ENCODE measurements at places on chromosomes 16 and 17.

DNA sequence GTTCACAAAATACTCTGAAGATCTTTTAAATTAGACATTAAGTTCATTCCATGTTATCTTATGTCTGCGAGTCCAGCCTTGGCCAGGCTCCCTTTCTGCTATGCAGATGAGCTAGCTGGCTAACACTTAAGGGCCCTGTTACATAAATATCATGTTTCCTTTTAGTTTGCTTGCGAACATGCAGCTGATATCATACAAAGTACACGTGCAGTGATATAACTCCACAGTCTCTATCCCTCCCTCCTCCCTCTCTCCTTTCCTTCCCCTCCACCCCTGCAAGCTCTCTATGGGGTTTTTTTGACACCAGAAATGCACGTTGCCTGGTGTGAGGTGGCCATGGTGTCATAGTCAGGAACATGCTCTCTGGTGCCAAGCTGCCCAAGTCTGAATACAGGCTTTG lies 46.1 kb downstream of the ARHGAP17 start:
- DNase-seq: no peak

DNA sequence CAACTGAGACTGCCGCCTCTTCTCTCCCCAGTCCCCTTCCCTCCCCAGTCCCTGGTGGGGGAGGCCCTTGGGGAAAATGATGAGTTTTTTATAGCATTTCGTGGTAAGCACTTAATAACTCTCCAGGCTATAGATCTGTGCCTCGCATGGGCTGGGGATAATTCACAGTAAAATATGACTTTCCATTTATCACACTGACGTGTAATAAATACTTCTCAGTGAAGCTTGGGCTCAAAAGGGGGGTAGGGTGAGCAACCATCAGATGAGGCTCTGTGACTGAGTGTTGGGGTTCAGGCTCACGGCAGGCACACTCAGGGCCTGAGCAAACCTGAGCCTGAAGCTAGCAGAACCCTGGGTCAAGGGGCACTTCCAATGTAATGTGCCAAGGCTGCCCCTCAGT lies 101.6 kb downstream of the CCT6B start:
- no peak for DNase-seq

- no peak for DNase-seq
Observed at GRCh38 chr17:1354030-1354429, 46.0 kb downstream of the YWHAE start.

GRCh38 chr16:57727610-57728009 lies 8.0 kb upstream of the KATNB1 start:
- DNase-seq: no peak

DNA sequence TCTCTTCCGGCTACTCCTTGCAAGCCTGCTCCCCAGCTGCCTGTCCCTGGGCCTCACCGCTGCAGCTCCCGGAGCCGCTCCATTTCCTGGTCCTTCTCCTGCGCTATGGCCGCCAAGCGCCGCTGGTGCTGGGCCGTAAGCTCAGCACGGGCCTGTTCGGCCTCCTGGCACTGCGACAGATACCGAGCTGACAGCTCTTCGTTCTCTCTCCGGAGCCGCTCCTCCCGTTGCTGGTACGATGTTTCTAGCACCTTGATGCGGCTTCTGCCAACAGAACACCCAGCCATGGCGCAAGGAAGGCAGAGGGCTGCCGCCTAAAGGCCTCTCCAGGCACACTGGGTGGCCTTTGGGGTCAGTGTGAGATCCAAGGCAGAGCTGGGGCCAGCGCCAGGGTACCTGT lies 14.9 kb upstream of the MRPL38 start:
- DNase-seq: no peak

- no peak for DNase-seq
Observed at GRCh38 chr16:17312094-17312710, 158.6 kb downstream of the XYLT1 start.

- no peak for DNase-seq
Observed at GRCh38 chr17:77288115-77288619, 147.4 kb downstream of the SEC14L1 start.

- DNase-seq: no peak
Observed at GRCh38 chr16:46753015-46753414, 4.9 kb upstream of the MYLK3 start.

- DNase-seq: no peak
Observed at GRCh38 chr16:56607109-56607618, 1.2 kb upstream of the MT2A start.

DNA sequence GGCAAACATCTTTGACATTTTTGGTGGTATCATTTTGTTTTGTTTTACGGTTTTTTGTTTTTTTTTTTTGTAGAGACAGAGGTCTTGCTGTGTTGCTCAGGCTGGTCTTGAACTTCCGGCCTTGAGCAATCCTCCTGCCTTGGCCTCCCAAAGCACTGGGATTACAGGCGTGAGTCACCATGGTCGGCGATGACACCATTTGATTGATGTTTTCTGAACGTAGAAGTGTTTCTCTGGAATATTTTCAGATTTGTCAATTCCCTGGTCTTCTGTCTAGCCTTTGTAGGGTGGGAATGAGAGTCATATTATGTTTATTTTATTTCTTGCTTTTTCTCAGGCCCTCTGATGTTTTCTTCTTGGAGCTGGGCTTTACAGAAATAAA lies 32.2 kb upstream of the BRD7 start:
- DNase-seq: no peak

DNA sequence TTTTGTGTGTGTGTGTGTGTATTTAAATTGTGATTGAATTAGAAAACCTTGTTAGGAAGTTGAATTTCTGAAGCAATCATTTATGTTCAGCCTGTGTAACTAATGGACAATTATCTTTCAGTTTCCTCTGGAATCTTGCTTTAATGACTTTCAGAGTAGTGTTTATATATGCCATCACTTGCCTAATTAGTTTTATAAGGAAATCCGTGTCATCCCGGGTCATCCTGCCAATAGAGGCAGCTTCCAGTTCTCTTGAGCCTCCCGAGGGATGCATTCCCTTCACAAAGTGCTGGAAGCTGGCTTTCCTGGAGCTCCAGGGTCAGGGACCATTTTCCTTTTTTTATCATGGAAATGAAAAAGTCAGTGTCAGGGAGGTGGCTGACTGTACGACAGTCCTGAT lies 42.9 kb downstream of the PRKCA start:
- DNase-seq: no peak

- no peak for DNase-seq
Observed at GRCh38 chr16:57372372-57373116, at the start of gene CX3CL1. TSS of gene CX3CL1 (plus strand) at chr16:57372490. CDS start at chr16:57372569, 79 bp downstream.

DNA sequence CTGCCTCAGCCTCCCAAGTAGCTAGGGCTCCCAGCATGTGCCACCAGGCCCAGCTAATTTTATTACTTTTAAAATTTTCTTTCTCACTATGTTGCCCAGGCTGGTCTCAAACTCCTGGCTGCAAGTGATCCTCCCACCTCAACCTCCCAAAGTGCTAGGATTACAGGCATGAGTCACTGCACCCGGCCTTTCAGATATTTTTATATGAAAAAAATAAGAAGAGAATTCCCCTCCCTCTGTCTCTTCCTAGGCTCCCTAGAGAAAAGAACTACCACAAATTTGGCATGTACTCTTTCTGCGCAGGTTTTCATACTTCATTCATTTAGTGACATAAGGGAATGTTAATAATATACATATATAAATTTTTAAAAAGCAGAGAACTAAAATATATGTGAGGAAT lies 21.7 kb upstream of the SMURF2 start:
- no peak for DNase-seq

- no peak for DNase-seq
Observed at GRCh38 chr17:8468127-8468526, 32.4 kb downstream of the NDEL1 start.

DNA sequence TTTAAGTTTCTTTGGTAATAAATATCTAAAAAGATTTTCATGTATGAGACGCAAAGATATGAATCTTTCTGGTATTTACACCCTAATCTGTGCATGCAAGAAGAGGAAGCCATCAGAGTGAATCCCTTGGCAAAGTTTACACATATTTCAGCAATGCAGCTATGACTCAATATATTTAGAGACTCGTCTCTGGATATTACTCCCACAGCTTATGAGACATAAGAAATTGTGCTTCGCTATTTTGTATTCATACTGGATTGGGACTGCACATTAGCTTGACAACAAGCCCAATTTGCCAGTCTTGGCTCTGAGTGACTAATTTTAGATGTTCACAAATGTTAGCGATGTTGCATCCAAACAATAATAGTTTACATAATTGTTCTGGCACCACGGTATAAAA lies 532.0 kb downstream of the CDH11 start:
- DNase-seq: no peak

DNA sequence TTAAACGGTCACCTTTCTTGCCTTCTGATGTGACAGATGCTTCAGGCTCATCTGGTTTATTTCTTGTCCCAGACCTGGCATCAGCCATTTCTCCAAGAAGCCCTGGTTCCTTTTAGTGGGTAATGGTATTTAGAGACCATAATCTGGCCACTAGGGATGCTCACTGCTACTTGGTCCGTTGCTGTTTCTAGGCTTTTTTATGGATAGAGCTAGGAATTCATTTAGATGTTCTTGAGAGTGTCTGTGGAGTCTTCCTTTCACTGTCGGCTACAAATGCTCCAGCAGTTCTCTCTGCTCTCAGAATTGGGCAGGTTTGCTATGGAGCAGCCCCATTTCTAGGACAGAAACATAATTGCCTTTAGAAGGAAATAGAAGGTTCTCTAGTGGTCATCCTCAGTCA lies 214.5 kb downstream of the KATNIP start:
- DNase-seq: no peak

GRCh38 chr17:17512866-17513265 lies 16.7 kb upstream of the RASD1 start:
- DNase-seq: no peak

DNA sequence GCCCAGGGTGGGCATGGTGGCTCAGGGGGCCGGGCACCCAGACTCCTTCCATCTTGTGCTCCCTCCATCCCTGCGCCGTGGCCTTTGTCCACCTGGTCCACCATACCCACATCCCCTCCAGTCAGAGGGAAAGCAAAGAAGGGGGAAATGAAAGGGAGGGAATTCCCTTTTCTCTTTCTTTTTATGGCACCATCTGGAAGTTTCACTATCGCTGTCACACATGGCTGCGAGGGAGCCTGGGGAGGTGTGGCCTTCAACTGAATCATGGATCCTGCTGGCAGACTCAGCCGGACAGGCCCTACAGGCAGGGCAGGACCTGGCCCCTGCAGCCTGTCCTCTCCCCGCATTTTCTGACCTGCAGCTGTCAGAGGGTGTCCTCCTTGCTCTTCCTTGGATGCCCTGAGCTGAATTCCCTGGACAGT lies 6.2 kb downstream of the SLC12A3 start:
- DNase-seq: no peak

DNA sequence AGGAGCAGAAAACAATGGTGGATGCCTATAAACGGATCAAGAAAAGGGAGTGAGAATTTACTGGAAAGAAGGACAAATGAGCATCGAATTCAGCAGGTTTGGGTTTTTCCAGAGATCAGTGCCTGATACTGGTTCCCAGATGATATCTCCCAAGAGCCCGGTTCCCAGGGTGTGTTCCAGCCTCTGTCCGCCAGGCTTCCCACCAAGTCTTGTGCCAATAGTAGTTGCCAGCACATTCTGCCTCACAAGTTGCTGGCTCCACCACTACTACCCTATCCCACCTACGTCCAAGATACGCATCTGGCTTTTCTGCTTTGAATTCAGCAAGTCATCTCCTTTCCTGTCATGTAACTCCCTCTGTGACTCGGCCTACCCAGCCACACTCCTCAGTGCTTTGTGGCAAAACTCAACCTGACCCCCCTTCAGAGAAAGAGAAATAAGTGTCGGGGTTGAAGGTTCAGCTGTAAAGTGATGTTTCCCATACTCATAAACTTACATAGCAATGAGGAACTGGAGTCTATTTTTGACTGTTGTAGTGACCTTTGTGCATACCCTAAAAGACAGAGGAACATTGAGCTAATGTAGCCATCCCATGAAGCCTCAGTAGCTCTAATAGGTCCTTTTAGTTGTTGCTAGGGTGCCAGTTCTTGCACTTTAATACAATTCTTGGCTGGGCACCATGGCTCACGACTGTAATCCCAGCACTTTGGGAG lies 277.0 kb downstream of the IRX3 start:
- DNase-seq: no peak

- DNase-seq: no peak
Observed at GRCh38 chr17:50637829-50638605, 3.3 kb downstream of the ABCC3 start.

DNA sequence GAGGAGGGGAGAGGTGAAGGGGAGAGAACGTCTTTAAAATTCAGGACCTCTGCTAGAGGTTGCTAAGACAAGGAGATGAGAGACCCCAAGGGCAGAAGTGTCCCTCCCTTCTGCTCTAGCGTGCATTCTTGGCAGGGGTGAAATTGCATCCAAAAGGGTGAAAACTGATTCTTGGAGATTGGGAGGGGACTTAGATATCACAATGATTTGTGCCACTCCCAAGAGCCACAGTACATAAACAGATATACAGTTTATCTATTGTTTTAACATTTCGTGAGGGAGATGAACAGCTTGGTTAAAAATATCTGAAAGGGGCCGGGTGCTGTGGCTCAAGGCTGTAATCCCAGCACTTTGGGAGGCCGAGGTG lies 12.8 kb downstream of the CAVIN1 start:
- no peak for DNase-seq

DNA sequence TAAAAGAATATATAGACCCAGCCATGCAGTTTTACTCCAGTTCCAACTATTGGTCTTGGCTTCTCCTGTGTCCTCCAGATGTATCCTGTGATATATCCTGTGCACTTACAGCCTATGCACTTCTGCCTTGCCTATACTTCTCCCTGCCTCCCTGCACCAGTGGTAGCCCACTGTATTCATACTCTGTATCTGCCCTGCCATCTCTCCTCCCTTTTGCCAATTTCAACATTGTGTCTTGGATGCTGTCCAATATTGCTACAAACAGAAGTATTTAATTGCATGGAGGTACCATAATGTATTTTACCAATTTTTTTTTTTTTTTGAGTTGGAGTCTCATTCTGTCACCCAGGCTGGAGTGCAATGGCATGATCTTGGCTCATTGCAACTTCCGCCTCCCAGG lies 242.7 kb downstream of the HAPSTR1 start:
- DNase-seq: no peak

- no peak for DNase-seq
Observed at GRCh38 chr16:14423344-14423743, 206.7 kb downstream of the PARN start.

- DNase-seq: no peak
Observed at GRCh38 chr17:40567377-40567776, 2.1 kb upstream of the CCR7 start.

DNA sequence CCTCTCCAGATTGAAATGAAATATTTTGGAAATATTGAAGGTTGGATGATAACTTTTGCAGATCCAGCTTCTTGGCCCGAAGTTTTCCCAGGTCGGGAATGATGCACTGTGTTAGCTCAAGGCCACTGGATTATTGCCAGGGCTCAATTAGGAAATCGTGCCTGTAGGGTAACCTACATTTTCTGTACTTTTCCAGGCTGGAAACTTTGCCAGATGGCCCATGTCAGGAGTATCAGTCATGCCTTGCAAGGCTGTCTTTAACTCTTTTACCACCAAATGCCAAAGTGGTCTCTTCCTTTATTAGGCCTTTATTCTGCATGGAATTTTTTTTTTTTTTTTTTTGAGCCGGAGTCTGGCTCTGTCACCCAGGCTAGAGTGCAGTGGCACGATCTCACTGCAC lies 8.9 kb upstream of the SEC14L1 start:
- DNase-seq: no peak
